Activated T-cell treated with anti-CD3 and anti-CD28 coated beads, Interleukin-2, amount 50 U/mL, for 72 hours (primary cell): ENCODE measurements at places on chromosomes 1 and 21.
A peak's percentile ranks its signal among the peaks of the same experiment; 100 is the strongest.

- no peaks in the 10 kb centered on the region for H3K36me3 ChIP-seq
- no peak overlapping the region for H3K4me3 ChIP-seq
- DNase-seq: no peak
- H3K27me3 ChIP-seq: no peaks in the 10 kb centered on the region
- no peaks in the 10 kb centered on the region for H3K4me1 ChIP-seq
Measured at GRCh38 chr1:95276429-95276828, 42.4 kb downstream of the RWDD3 start.

DNA sequence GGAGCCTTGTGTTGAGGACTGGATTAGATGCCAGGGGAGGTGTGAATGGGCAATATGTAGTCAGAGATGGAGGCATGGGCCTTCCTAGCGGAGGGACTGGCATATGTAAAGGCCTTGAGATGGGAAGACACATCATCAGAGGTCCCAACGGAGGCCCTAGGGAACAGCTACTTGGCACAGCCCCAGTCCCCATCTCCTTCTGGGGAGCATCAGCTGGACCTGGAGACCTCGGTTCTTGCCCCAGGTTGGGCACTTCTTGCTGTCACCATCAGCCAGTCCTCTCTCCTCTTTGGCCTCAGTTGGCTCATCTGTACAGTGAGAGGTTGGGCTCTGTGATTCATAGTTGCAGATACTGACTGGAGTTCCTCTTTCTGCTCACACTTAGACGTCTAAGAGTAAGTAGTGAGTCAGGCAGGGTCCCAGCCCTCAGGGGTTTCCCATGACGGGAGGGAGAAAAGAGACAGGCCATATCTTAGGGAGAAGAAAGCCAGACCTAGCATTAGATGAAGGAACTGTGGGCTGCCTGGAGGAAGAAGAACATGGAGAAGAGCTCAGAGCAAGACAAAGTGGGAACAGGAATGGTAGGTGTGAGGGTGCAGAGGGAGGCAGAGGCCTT lies 3.4 kb upstream of the MARCKSL1 start:
- H3K27ac ChIP-seq: no peak overlapping the region
- no peaks in the 10 kb centered on the region for H3K27me3 ChIP-seq
- peak overlapping the region; percentile 14 for H3K4me3 ChIP-seq

DNA sequence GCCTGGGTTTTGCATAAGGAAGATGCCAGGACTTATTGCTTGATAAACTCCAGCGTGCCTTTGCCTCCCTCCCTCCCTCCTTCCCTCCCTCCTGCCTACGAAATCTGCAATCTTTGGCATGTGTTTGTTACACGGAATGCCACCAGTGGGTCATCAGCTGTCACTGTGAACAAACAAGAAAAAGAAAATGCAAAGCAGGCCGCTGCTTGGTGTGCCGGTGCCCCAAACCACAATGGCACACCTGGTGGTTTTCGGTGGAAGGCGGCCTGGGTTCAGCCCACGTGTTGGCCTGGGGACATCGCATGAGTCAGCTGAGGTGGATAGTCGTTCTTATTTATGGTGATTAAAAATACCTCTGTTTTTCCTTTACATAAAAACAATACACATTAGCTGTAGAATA lies 16.3 kb upstream of the IFNLR1 start:
- H3K36me3 ChIP-seq: no peaks in the 10 kb centered on the region
- no peak overlapping the region for H3K27ac ChIP-seq
- peaks cover 43% of the 10 kb centered on the region for H3K4me1 ChIP-seq
- peak; percentile 40 for DNase-seq

- peak overlapping the region; percentile 89 for H3K4me3 ChIP-seq
- H3K27me3 ChIP-seq: no peaks in the 10 kb centered on the region
- peaks cover 53% of the 10 kb centered on the region for H3K4me1 ChIP-seq
- peak; percentile 65 for DNase-seq
Measured at GRCh38 chr21:43866260-43866629, 1.2 kb downstream of the AGPAT3 start.

GRCh38 chr1:242623756-242624155 lies 99.3 kb upstream of the PLD5 start:
- DNase-seq: no peak
- no peak overlapping the region for H3K27ac ChIP-seq
- H3K4me3 ChIP-seq: no peak overlapping the region
- no peaks in the 10 kb centered on the region for H3K27me3 ChIP-seq

DNA sequence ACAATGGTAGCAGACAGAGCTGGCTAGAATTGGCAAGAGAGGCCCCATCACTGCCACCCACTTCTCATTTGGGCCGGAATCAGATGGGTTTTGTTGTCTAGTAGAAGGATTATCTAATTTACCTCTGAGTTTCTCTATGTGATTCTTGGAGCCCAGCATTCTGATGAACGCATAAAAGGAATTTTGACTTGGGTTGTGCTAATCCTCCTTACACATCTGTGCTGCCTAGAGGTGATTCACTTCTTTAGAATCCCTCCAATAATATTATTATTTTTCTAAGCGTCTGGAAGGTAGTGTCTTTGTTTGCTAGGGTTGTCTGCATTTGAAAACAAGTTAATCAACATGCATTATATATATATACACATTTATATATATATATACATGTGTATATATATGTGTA lies 118.1 kb downstream of the RUNX1 start:
- H3K27ac ChIP-seq: peak overlapping the region; percentile 8
- H3K27me3 ChIP-seq: no peaks in the 10 kb centered on the region
- peaks cover 86% of the 10 kb centered on the region for H3K4me1 ChIP-seq
- no peak for DNase-seq

GRCh38 chr1:230127105-230128054 lies 60.3 kb downstream of the GALNT2 start:
- no peaks in the 10 kb centered on the region for H3K36me3 ChIP-seq
- H3K4me3 ChIP-seq: peak overlapping the region; percentile 80
- peak; percentile 66 for DNase-seq
- H3K4me1 ChIP-seq: peaks cover 75% of the 10 kb centered on the region
- H3K27me3 ChIP-seq: no peaks in the 10 kb centered on the region

DNA sequence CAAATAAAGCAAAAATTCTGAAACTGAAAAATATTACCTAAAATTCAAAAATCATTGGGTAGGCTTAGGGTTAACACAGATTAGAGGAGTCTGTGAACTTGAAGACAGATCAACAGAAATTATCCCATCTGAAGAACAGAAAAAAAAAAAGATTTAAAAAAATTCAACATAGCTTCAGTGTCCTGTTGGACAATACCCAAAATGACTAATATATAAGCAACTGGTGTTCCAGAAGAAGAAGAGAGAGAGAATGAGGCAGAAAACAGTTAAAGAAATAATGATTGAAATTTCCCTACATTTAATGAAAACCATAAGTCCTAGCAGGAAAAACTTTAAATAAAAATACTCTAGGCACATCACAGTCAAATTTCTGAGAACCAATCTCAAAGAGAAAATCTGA lies 31.5 kb downstream of the TMCO1 start:
- no peaks in the 10 kb centered on the region for H3K27me3 ChIP-seq
- H3K4me3 ChIP-seq: no peak overlapping the region
- DNase-seq: no peak
- H3K27ac ChIP-seq: no peak overlapping the region
